ENCODE measurements at places on chromosomes 4 and X.

DNA sequence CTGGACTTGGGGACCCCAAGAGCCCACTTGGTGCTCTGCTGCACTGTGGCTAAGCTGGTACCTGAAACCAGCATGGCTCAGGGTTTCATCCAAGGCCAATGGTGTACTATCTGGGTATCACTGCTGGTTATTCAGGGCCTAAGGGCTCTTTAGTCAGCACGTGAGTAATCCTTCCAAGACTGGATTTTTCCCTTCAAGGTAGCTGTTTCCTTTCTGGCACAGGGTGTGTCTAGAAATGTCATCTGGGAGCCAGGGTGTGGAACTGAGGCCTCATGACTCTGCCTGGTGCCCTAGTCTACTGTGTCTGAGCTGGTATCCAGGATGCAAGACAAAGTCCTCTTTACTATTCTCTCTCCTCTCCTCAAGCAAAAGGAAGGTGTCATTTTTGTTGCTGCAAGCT is 99.0 kb upstream of the QRFPR start:
- DNase-seq: no peak

- no peak for DNase-seq
Measured at GRCh38 chrX:5236749-5237148, 991.9 kb downstream of the NLGN4X start.

DNA sequence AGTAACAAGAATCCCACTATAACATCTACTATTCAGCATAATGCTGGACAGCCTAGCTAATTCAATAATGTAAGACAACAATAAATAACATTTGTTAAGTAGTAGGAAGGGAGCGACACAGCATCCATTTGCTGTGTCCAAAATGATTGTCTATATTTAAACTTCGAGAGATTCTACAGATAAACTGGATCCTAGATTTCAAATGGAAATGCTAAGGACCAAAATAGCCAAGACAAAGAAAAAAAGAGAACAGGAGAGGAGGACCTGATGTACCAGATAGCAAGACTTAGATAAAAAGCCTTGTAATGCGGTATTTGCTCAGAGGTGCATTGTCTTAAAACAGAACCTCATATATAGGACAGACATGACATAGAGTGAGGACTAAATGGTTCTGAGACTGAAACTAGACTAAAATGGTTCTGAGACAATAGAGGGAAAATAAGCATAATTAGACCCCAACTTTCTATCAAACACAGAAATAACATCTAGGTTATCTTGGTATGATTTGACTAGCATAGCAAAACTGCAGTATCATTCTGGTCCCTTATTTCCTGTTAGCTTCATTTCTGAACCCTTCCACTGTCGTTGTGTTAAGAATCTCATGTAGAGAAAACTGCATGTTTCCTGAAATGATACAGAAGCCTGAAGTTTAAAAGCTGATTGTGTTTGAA is 3.8 kb downstream of the HPGDS start:
- DNase-seq: no peak

DNA sequence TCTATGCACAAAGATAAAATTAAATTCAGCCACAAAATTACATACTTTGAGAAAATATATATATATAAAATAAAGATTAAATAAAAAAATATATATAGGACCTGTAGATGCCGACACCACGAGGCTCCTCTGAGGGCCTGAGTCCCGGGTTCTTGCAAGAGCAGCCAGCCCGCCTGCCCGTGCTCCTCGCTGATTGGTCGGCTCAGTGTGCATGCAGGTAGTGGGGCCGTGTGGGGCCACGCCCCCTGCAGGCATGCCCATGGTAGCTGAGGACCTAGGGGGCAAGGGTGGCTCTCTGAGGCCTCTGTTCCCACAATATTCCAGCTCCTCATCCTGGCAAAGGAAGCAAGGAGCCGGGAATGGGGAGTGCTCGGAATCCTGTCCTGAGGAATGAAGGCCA is 80.5 kb upstream of the AMELX start:
- no peak for DNase-seq

DNA sequence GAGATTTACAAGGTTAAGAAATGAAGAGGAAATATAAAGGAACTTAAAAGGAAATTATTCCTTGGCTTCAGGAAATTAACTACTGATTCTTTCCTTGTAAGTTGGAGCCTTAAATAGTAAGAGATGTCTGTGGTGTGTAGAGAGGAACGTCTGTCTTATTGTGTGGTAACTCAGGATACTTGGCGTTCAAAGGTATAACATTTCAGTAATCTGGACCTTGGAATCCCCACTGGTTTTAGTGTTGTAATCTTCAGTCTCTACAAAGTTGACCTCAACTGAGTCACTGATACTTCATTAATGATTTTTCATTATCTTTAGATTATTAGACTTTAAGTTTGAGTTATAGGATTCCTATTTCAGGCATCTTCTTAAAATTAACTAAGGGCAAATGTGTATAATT is 79.1 kb upstream of the LSM6 start:
- no peak for DNase-seq

GRCh38 chrX:75210602-75211001 is 54.5 kb upstream of the ABCB7 start:
- no peak for DNase-seq

GRCh38 chr4:26459054-26459755 is 31.1 kb downstream of the CCKAR start:
- DNase-seq: peak; percentile 67

DNA sequence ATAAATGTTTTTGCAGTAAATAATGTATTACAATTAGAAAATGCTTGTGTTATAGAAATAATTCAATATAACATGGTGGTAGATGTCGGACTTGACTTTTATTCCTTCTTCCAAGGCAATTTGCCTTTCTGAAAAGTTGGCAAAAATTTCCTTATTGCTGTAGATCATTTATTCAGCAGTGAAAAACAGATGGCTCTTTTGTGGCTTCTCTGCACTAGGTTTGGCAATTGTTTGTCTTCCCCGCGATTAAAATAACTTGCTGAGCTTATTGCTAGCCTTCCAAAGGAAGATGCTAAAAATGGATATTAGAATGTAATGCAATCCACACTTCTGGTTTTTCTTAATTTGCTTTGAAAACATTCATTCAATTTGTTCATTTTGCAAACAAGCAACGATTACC is 1977.9 kb upstream of the ADGRL3 start:
- DNase-seq: no peak

- DNase-seq: no peak
Measured at GRCh38 chrX:51496501-51497291, at the start of gene NUDT11. Gene NUDT11 (minus strand): TSS chrX:51496592. CDS start chrX:51496444, 148 bp downstream.
